ENCODE measurements at places on chromosomes 13 and 19.

DNA sequence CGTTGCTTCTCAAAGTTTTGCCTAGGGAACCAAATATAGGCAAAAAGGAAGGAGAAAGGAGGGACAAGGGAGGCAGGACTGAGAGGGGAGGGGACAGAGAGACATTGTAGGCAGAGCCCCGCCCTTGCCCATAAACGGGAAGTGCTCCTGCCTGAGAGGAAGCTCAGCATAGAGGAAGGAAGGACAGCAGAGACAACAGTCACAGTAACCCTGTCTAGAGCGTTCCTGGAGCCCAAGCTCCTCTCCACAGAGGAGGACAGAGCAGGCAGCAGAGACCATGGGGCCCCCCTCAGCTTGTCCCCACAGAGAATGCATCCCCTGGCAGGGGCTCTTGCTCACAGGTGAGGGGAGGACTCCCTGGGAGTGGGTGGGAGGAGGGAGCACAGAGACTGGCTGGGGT is at the start of gene CEACAM21:
CEACAM21 (plus strand) TSS at position 169 of the 400 bp plus-strand sequence; CDS start at position 278, 109 bp downstream.
- no peak for DNase-seq

- no peak for DNase-seq
Measured at GRCh38 chr13:90872491-90873025, 474.9 kb upstream of the MIR17HG start.

DNA sequence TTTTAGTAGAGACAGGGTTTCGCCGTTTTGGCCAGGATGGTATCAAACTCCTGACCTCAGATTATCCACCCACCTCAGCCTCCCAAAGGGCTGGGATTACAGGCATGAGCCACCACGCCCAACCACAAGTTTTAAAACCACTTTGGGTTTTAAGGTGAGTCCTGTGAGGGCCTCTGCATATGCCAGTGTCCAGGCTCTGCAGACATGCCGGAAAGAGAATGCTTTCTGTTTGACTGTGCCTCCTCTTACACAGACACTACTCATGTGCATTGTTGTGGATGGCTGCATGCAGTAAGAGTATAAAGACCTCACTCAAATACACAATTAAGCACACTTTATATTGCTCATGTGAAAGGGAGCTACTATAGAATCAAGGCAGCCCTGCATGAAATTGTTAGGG is 20.8 kb upstream of the SLC25A30 start:
- no peak for DNase-seq

DNA sequence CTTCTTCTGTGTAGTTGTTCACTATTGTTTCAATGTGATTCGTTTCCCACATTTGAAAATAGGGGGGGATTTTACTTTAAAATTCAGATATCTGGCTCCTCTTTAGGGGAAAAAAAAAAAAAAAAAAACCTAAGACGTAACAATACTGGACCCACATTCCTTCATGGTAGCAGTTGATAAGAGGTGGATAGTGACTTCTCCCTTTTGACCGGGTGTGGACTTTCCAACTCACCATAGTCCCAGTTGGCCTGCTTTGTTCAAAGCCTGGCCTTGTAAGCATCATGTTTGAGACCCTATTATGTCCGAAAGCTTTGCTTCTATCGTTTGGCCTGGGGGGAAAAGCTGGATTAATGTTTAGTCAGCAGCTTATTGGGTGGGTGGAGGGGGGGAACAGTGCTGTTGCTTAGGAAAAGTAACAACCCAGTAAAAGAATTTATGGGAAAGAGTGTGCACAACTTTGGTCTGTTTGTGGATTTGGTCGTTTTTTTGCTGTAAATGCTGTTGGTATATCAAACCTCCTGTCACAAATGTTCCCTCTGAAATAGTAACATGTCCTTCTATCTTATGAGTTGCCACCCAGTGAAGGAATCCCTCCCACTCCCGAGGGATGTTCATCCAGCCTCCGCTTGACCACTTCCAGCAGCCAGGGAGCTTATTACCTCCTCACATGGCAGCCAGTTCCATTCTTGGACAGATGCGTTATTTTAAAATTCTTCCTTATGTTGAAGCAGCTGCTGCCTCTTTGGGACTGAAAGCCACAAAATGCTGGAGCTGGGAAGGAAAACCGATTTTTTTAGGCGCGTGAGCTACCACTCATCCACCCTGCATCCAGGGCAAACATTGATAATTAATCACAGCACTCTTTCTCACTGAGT is 10.4 kb downstream of the SAMD4B start:
- no peak for DNase-seq

GRCh38 chr19:39613597-39613996 is 11.3 kb downstream of the LGALS13 start:
- no peak for DNase-seq

DNA sequence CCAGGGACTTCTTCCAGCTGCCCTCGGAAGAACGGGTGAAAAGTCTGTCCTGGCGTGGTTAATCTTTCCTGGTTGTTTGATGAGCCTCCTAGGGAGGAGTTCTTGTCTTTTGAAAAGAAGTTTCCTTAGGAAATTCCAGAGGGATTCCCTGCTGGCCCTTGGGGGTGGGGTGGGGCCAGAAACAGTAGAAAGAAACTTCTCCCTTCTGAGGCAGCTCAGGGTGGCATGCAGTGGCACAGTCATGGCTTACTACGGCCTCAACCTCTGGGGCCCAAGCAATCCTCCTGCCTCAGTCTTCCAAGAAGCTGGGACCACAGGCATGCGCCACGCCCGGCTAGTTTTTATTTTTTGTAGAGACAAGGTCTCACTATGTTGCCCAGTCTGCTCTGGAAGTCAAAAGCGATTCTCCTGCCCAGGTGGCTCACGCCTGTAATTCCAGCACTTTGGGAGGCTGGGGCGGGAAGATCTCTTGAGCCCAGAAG is 1.5 kb downstream of the ZNF101 start:
- no peak for DNase-seq

DNA sequence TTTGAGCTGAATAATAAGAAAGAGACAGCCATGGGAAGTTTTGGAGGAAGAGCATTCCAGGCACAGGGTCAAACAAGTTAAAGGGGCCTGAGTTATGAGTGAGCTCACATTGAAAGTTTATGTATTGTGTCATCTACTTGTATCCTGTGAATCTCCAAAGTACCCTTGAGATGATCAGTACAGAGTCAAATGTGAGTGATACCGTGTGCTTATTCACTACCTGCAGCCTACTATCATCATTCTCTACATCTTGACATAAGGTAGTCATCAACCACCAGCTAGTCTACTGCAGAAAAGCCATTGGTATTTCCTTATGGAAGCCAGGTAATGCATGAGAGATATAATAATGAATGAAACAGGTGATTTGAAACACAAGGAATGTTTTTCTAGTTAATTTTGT is 3.0 kb upstream of the KCTD12 start:
- no peak for DNase-seq

DNA sequence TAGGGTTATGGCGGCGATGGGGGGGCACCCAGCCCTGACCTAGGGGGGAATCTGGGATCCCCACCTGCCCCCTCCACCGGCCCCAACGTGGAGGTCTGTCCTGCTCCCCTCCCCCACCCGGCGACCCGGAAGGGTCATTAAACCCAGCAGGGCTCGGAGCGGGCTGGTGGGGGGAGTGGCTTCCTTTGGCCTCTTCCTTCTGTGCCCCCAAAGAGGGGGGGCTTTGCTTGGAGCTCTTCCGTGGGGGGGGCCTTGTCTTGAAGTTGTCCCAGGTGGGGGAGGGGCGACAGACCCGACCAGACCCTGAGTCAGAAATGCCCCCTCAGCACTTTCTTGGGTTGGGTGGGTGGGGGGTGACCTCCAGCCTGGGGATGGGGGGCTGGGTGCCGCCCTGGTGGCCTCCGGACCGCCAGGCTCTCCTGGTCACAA is 1.5 kb downstream of the ARID3A start:
- DNase-seq, result no peak

DNA sequence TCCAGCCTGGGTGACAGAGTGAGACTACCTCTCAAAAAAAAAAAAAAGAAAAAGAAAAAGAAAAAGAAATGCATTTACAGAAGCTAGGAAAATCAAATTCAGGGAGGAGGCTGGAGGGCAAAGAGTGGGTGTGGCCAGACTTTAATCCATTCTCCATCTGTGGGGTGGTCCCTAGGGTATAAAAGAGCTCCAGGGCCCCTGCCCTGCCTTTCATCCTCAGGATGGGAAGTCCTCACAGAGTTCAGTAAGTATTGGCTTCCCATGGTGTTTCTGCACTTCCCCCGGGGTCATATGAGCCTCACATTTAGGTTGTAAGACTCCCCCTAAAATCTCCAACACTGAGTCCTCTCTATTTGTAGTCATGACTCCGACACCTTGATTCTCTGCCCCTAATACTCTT is 33.0 kb downstream of the DPRX start:
- DNase-seq, result no peak

DNA sequence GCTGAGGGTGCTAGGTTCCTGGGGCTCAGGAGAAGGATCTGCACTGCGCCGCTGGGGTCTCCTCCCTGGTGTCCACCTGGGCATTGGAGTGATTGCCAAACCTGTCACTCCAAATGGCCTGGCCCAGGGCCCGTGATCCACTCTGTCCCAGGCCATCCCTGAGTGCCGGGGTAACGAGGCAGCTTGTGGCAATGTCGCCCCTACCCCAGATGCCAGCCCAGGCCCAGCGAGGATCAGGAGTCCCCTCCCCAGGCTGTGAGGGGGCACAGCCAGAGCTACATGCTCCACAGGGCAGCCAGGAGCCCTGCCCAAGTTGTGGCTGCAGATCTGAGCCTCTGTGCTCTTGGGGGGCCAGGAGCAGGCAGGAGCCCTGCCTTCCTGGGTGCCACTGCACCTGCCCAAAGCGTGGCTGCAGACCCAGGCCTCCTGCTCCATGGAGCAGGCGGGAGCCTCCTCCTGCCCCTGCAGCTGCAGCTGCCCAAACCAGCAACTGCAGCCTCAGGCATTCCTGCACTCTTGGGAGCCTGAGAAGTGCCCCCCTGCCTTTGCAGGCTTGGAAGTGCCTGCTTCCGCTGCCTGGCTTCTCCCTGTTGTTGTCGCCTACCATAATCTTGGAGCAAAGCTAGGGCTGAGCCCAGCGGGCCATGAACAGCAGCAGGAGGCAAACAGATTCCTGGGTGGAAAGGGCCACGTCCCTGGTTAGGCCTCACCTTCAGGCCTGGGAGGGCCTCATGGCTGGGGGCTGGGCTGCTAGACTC is 4.6 kb downstream of the IGFL4 start:
- DNase-seq, result no peak

GRCh38 chr13:50017819-50018218 is 2.6 kb downstream of the KCNRG start:
- no peak for DNase-seq

DNA sequence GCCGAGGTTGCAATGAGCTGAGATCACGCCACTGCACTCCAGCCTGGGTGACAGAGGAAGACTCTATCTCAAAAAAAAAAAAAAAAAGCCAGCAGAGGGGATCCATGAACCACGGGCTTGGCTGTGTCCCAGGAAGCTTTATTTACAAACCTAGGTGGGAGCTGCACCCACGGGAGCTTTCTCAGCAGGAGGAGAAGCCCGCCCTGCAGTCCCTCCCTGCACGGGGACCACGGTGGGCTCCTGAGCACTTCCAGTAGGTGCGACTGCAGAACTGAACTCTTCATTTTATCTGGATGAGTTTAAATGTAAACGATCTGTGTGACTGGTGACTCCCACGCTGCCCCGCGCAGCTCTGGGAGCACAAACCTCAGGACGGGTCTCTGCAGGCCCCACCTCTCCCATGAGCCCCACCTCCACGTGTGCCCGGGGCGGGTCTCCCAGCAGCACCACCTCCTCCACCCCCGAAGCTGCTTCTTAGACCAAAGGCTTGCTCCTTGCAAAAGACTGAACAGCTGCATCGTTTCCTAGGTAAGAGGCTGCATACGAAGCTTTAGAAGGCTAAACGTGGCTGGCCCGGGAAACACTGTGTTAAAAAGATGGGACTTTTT is 66.4 kb downstream of the SPACA7 start:
- DNase-seq, result no peak

DNA sequence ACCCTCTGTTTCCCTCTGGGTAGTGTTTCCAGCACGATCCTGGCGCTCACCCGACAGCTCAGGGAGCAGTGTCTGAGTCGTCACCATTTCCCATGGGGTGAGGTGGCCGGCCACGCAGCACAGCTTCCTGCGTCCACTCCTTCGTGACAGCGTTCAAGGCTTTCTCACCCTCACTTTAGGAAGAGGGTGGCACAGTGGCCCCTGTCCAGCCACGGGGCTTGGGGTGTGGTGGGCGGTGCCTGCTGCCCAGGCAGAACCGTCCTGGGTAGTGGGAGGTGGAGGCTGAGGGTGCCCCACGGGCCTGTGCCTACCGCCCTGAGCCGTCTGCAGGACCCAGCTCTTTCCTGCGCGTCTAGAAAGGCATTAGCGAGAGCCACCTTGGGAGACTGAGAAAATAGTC is 21.9 kb downstream of the LAMP1 start:
- DNase-seq, result no peak
